ENCODE measurements at places on chromosomes 13 and 19. TPM values are rescaled to one million over a fixed set of nuclear protein-coding genes. Genes with fewer than 3 reads are reported as not detected.

The KLK15 gene
- total RNA-seq, result not detected

The C5AR1 gene
- total RNA-seq, result 6.5 TPM

The PEG3 gene
- total RNA-seq, result 0.34 TPM

The MEIS3 gene
- 35.8 TPM for total RNA-seq

DNA sequence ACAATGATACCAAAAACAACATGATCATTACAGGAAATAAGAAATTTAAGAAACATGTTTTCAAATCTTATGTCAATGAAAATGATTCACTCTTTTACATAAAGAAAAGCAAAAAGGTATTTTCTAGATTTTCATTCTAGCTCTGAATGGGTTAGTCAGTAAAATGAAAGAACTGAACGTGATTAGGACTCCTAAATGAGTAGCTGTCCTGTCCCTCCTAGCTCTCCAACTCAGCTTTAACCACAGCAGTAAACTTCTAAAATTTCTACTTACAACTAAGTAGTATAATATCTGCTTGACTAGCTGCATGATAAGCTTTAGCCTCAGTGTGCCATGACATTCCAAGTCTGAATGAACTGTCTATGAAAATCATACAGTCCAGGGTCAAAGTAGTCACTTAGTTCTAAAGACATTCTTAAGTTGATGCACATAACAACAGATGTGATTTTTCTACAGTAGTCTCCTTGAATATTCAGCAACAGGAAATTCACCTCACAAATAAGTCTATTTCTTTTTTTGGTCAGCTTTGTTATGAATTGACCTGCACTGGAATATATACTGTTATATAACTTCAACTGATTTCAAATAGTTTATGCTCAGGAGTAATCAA, 136.4 kb downstream of the MYCBP2 start:
- DNase-seq, result no peak

GRCh38 chr13:49791711-49792549, 552 bp downstream of the KPNA3 start:
- no peak for DNase-seq

DNA sequence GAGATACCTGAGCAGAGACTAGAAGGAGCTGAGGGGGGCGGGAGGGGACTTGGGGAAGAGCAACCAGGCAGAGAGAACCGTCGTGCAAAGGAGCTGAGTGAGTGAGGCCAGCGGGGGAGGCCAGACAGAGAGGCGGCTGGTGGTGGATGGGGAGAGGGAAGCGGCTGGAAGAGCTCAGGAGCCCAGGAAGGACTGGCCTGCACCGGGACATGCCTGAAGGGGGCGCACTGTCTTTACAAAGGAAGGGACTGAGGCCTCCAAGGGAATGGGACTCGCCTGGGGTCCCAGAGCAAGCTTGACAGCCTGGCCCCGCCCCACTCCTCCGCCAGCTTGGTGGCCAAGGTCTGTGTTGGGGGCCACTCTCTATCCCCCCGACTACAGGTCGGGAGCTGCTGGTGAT, 14.9 kb downstream of the ONECUT3 start:
- DNase-seq, result no peak

DNA sequence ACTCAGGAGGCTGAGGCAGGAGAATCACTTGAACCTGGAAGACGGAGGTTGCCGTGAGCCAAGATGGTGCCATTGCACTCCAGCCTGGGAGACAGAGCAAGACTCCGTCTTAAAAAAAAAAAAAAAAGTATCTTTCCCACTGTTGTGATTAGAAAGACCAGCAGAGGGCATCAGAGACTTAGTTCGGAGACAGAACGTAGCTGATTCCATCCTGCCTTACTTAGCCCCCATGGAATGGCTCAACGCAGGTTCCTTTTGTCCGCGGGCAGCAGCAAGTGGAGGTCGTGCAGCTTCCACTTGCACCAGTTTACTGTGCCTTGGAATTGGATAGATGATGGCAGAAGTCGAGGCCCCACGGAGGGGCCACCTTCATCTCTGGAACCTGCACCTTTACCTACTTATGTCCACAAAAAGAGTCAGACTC, 8.1 kb downstream of the TIMM29 start:
- peak; percentile 74 for DNase-seq

DNA sequence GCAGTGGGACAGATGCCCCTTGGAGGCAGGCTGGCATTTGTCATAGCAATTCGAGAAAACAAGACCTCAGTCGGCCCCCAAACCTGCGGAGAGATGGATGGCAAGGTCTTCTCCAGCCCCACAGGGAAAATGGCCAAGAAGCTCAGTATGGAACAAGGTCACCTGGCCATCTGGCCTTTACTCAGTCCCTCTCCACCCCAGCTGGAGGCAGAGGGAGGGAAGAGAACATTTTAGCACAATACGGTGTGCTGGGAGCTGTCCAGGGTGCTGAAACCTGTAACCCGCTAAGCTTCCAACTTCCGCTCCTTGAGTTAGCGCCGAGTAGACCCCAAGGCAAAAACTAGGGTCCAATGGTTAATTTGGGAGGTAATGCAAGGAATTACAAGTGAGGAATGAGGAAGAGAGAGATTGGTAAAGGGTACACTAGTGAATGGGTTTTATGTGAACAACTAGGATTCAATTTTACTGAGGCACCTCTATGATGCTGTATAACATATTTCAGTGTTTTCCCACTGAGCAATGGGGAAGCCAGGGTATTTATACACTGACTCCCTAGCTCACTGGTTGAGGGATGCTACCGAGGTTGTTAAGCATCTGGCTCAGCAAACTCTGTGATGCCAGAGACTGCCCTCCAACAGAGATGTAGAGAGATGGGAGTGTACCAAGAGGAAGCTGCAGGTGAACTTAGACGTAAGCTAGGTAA, 64.3 kb downstream of the CACNA1A start:
- DNase-seq, result no peak

DNA sequence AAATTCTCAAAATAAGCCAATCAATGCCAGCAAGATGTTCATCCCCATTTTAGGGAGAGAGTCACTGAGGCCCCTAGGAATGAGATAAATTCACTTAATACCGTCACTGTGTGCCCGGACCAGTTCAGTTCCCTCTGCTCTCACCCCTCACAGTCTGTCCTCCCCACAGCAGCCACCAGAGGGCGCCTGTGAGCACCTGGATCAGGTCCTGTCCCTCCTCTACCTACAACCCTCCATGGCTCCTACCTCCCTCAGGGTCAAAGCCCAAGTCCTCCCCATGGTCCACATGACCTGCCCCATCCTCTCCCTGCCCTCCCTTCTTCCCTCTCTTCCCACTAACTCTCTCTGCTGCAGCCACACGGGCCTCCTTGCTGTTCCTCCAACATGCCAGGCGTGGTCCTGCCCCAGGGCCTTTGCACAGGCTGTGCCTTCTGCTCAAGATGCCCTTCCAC, 42.0 kb upstream of the NFIC start:
- peak; percentile 54 for DNase-seq

DNA sequence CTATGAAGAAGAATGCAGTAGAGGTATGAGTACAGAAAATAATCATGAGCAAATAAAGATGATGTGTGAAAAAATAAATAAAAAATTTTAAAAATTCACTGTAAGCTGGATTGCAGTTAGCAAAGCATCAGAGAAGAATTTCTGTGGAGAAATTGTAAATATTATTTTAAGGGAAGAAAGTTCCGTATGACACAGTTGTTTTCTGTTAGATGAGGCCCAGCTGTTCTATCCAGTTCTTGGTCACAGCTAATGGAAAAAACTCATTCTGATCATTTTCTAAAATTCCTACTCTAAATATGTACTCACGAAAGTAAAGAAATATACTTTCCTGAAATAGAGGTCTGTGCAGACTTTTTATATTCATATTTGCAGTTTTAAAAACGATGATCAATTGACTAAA, 578.8 kb downstream of the DCT start:
- DNase-seq, result no peak
